Islet precursor cell (in vitro differentiated cells): ENCODE measurements at places on chromosomes 7 and 10.

DNA sequence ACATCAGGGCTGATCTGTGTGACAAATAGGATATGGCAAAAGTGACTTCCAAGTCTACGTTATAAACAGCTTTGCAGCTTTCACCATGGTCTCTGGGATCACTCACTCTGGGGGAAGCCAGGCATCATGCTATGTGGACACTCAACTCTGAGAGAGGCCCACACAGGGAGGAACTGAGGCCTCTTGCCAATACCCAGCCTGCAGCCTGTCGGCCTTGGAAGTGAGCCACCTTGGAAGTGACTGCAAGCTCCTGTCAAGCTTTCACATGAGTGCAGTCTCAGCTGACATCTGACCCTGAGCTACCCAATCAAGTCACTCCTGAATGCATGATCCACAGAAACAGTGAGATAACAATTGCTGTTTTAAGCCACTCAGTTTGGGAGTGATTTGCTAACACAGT lies 56.5 kb downstream of the MMRN2 start:
- no peak for DNase-seq

- no peak for DNase-seq
Observed at GRCh38 chr10:26997610-26998009, 102.7 kb downstream of the ANKRD26 start.

DNA sequence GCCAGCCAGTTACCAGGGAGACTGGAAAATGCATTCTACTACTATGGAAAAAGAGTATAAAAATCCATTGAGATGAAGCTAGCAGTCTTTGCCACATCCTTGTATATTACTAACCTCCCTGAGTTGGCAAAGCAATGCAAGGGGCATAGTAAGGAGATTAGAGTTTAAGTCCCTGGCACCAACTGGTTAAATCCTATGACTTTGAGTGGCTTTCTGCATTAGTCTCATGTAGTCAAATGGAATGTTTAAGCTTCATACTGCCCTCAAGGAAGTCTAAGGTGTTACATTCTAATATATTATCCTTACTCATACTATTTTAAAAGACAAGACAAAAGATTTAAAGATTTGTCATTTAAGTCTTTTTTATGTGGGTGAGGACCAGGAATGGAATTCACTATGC lies 110.1 kb downstream of the INHBA start:
- DNase-seq: no peak

- DNase-seq: no peak
Observed at GRCh38 chr7:66467887-66468286, 160.8 kb upstream of the KCTD7 start.

- no peak for DNase-seq
Observed at GRCh38 chr7:151657173-151657572, 137.5 kb upstream of the RHEB start.

GRCh38 chr7:116169060-116169459 lies 41.3 kb upstream of the TES start:
- DNase-seq: no peak

GRCh38 chr10:122363722-122364463 lies 10.6 kb upstream of the PLEKHA1 start:
- no peak for DNase-seq

DNA sequence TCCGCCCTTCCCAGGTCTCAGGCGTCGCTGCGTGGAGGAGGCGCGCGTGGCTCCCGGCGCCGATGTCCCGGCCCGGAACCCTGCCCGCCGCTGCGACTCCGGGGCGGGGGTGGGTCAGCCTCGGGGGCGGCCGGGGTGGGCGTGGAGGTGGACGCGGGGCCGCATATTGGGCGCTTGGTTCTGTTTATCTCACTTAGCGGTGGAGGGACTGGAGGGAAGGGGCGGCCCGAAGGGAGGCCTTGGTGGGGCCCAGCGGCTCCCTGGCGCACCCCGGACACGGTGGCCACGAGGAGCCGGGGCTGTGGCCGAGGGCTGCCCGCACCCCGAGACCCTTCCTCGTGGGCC lies 8.6 kb downstream of the UNCX start:
- DNase-seq: no peak

GRCh38 chr7:99975782-99976521 lies at the start of gene AZGP1:
AZGP1 (minus strand) TSS chr7:99976031; CDS start chr7:99976020, 11 bp downstream.
- DNase-seq: no peak

DNA sequence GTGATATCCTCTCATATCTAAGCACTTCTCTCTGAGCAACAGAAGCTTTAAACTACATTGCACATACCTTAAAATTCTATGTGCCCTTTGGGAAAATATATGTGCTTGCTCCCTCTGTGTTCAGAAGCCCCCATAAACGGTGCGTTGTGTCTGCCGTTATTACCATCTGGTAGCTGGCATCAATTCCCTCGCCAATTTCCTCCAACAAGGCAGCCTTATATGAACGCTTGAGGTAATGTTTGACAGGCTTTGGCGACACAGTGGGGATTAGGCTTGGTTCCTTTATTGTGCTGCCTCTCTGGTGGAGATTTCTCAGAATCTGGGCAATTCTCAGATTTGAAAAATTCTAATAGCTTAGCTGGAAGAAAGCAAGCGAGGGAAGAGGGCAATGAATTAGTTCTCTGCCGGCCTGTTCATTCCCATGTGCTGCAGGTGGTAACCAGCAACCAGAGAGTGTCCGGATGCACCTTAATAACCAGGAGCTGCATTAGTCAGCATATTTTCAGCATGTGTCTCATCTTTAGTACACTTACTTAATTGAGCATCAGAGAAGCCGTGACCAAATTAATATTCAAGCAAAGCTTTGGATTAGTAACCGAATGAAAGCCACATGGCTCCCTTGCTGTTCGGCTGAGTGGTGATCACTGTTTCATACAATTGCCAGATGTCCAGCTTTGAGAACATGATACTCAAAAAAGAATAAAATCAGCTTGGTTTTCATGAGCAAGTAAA lies 7.3 kb upstream of the PPP1R17 start:
- no peak for DNase-seq

DNA sequence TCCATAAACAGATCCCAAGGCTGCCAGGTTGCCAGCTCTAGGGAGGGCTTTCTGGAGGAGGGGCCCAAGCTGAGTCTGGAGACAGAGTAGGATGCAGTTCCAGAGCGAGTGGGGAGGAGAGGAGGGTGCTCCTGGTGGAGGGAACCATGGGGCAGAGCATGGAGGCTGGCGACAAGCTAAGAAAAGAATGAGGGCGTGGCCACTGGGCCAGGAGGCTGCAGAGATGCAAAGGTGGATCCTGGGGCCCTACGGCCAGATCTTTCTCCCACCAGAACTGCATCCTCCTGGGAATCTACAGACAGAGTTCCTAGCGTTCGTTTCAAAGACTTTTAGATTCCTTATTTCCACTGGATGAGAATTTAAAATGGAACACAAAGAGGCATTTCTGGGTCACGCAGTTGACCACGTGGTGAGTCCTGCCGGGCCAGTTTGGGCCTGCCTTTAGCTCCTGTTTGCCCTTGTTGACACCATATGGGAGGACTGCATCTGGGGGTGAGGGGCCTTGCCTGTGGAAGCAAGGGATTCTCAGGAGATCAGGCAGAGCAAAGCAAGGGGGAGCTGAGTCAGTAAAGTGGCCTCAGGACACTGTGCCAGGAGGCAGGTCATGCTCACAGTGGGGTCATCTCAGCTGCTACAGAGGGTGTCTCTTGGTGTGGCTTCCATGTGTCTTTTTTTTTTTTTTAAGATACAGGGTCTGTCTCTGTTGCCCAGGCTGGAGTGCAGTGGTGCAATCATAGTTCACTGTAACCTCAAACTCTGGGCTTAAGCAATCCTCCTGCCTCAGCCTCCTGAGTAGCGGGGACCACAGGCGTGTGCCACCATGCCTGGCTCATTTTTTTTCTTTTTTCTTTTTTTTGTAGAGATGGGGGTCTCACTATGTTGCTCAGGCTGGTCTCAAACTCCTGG lies 137.8 kb downstream of the SH3PXD2A start:
- DNase-seq: peak; percentile 85

DNA sequence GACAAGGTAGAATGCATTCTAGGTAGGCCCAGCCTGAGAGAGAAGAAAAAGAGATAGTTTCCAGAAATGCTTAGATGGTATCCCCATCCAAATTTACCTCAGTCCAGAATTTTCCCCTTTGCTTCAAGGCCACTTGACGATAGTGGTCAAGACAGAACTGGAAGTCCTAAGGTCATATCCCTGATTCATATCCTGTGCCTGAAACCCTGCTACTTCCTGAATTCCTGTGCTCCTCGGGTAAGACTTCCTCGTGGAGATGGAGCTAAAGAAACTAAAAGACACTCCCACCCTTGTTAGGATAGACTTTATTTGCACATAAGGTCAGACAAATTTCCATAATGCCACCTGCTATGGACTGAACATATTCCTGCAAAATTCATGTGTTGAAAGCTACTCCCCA lies 175.9 kb downstream of the EVX1 start:
- DNase-seq: no peak

DNA sequence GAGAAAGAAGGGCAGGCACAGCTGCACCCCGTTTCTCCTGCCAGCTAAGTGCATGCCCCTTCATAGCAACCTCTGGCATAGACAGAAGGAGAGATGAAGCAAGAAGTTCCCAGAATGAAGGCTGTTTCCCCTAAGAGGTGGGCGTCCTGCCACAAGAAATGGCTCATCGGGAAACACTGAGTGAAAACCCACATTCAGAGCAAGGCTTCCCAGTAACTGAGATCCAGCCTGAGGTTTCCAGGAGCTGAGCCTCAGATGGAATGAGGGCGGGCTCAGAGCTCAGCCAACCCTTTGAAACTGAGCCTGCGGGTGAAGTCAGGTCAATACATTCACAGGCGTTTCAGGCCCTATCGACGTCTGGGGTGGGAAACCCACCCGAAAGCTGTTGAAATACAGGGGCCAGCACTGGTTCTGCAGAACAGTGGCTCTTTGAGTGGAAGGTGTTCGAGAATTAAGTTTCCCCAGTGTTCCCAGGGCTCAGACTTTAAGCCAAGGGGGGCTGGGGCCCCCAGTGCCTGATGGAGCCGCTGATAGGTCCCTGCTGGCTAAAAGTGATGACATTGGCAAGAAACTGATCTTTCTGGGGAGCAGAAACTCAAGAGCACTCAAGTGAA lies 510.2 kb downstream of the RPS24 start:
- peak; percentile 65 for DNase-seq

DNA sequence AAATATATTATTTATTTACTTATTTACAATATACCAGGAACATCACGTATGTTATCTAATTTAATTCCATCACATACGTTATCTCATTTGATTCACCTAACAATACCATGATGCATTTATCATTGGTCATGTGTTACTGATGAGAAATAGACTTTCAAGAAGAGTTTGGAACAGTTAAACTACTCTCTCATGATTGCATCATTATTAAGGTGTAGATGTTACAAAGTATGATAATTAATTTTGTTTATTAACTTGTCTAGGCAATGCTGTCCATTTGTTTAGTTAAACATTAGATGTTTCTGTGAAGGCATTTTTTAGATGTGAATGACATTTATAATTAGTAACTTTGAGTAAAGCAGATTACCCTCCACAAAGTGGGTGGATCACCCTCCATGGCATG lies 32.0 kb upstream of the PCDH15 start:
- DNase-seq: no peak

DNA sequence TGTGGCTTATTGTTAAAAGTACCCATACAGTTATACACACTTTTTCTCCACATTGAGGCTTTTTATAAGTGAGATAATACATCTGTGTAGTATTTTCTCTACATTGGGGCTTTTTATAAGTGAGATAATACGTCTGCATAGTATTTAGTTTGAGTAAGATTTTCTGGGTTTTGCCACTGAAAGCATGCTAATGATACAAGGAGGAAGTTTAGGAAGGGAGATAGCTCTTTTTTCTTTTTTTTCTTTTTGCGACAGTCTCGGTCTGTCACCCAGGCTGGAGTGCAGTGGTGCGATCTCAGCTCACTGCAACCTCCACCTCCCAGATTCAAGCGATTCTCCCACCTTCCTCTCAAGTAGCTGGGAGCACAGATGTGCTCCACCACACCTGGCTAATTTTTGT lies 13.3 kb downstream of the FAM107B start:
- no peak for DNase-seq

- DNase-seq: no peak
Observed at GRCh38 chr10:117699436-117700075, 157.0 kb downstream of the EMX2 start.

DNA sequence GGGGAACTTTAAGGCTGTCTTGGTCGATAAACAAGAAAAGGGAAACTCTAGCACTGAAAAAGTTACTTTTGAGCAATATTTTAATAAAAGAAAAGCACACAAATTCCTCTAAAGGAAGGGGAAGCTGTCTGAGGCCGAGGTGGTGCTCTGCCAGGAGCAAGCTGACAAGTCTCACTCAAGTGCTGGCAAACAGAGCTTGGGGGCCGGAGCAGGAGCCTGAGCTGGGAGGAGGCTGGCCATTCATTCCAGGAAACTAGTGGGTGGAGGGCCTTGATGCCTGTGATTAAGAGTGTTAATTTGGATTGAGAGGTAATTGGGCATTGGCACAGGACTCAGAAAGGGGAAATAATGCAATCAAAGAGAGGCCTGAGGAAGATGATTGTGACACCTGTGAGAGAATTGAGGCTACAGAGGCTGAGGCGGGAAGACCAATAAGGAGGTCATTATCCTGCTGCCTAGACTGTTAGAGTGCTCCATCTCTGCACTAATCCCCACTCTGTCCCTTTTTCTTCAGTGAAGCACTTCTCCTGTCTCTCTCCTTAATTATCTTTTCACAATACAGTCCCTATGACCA lies 154.9 kb upstream of the COL1A2 start:
- DNase-seq: peak; percentile 57

GRCh38 chr7:52233248-52233647 lies 802.2 kb upstream of the POM121L12 start:
- DNase-seq: no peak

GRCh38 chr7:107579554-107579884 lies 527 bp upstream of the BCAP29 start:
- DNase-seq: no peak

DNA sequence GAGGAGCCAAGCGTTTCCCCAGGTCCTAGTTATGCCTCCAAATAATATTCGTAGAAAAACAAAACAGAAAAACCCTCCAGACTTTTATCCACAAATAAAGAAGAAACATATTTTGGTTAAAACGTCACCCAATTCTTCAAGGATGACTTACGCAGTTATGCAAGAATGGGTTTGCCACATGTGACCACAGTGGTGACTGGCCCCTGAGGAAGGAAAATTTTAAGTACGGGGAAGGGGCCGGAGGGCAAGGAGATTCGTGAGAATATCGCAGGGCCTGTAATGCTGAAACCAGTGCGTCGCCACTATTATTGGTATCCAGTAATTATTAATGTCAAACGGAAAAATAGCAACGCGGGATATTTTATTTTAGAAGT lies 537 bp upstream of the MRPS24 start:
- DNase-seq: no peak

DNA sequence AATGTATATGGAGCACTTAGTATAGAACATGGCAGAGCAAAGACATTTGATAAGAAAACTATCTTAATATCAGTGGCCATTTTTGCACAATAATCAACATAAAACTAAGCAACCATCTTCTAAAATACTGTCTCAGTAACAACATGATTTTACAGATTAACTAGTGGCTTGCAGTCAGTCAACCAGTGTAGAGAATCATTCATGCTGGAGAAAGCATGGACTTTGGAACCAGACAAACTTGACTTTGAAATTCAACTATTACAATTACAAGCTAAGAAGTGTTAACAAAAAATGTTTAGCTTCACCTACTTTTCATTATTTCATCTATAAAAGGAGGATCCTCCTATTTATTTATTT lies 27.7 kb downstream of the CUBN start:
- DNase-seq: no peak

GRCh38 chr7:27377988-27378387 lies 135.4 kb downstream of the EVX1 start:
- DNase-seq: no peak
